ENCODE measurements at places on chromosomes 11 and 22. TPM values are rescaled to one million over a fixed set of nuclear protein-coding genes. Genes with fewer than 3 reads are reported as not detected.
A peak's percentile ranks its signal among the peaks of the same experiment; 100 is the strongest.

GRCh38 chr22:19290400-19291217 is 910 bp downstream of the CLTCL1 start:
- peak; percentile 67 for DNase-seq

DNA sequence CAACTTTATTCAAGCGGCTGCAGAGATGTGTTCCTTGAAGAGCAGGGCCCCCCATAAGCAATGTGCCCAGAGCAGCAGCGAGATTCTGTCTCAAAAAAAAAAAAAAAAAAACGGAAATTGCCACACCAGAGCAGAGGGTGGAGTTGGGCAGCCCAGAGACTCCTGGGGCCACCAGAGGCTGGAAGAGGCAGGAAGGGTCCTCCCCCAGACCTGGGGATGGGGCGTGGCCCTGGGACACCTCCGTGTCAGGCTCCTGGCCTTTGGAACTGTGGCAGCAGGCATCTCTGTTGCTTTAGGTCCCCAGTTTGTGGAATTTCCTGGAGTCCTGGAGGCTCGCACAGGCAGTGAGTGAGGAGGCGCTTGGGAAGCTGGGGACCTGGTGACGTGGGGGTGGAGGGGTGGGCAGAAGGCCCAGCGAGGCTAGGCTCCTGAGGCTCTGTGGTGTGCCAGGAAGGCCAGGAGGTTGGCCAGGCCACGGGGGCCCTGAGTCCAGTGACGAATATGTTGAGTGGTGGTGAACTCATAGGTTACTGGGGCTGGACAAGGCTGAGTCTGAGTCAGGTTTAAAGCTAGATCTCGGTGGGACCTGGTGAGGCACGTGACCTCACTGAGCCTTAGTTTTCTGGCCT is 735.6 kb downstream of the BRD1 start:
- no peak for DNase-seq

DNA sequence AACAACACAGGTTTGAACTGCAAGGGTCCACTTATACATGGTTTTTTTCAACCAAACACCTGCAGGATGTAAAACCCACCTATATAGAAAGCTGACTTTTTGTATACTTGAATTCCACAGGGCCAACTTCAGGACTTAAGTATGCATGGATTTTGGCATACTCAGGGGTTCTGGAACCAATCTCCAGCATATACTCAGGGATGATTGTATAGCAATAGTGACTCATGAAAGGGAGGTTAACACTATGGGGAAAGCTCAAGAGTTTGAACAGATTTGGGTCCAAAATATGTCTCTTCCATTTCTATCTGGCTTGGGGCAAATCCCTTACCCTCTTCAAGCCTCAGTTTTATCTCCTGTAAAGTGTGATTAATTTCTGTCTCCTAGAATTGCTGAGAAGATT is 94.9 kb downstream of the MICAL2 start:
- no peak for DNase-seq

- DNase-seq = no peak
These were observed 30.7 kb downstream of the PIWIL4 start for GRCh38 chr11:94597896-94598295.

GRCh38 chr22:40120848-40121247 is 56.9 kb upstream of the TNRC6B start:
- no peak for DNase-seq

OR52N1 gene
- total RNA-seq = not detected

OR10A2 gene
- total RNA-seq = not detected

PANX3 gene
- total RNA-seq = not detected

FADS1 gene
- total RNA-seq = 24.0 TPM

HTR3B gene
- total RNA-seq = not detected

KRTAP5-1 gene
- not detected for total RNA-seq
